ENCODE measurements at places on chromosomes 1 and 21. TPM values are rescaled to one million over a fixed set of nuclear protein-coding genes. Genes with fewer than 3 reads are reported as not detected.

HSF2BP gene
- total RNA-seq: 2.7 TPM

DNA sequence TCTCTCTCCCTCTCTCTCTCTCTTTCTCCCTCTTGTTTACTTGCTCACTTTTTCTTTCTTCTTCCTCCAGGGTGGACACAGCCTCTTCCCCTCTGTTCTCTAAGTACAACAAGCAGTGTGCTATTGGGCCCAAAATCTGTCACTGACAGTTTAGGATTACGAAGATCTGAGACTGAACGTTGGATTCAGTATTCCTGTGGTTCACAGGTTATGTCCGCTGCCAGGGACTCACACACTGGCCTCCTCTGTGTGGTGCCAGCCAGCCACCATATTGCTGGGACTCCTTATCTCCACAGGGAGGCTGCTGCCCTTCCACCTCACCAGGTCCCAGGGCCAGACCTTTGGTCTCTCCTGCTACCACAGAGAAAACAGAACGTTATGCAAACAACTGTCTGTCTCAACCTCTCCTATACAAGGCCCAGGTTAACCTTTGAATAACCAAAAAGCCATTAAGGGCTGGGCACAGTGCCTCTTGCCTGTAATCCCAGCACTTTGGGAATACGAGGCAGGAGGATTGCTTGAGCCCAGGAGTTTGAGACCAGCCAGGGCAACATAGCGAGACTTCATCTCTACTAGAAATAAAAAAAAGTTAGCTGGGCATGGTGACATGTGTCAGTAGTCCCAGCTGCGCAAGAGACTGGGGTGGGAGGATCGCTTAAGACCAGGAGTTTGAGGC, 171.9 kb upstream of the RAB4A start:
- no peak overlapping the region for H3K27ac ChIP-seq
- H3K4me3 ChIP-seq: no peak overlapping the region
- DNase-seq: no peak
- no peaks in the 10 kb centered on the region for H3K36me3 ChIP-seq
- H3K4me1 ChIP-seq: peaks cover 37% of the 10 kb centered on the region
- no peaks in the 10 kb centered on the region for H3K27me3 ChIP-seq

DNA sequence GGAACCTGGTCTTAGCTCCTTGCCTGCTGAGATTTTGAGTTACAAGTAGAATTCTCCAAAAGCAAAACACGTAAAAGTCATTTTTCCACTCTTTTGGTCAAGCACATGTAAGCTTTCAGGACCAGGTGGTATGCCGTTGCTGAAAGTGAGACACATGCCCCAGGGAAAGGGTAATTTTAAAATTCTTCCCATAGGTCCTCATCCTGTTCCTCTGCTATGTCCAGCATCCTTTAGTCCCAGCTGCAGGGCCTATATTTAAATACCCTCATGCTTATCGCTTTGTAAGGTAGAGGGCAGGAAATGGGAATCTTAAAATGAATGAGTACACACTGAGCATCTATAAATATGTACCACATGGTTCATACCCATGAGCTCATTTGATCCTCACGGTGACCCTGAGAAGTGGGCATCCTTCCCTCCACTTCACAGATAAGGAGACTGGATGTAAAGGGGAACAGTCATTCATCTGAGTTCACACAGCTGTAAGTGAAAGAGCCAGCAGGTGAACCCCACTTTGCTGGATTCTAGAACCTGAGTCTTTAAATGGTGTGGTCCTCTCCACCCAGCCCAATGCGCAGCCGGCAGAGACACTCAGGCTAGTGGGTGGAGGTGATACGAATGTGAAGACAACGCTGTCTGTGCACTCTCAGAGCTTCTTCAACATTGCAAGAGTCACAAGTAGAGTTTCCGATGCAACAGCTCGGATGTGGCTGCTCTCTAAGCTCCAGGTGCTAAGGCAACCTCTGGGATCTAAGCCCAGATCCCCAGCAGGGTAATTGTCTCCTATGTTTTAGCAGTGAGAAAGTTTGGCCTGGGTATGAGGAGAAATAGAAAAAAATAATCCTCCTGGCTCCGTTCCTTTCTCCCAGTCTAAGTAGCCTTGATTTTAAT, 163.5 kb downstream of the PLXNA2 start:
- no peak overlapping the region for H3K27ac ChIP-seq
- no peaks in the 10 kb centered on the region for H3K27me3 ChIP-seq
- DNase-seq: no peak
- peaks cover 9% of the 10 kb centered on the region for H3K4me1 ChIP-seq
- no peaks in the 10 kb centered on the region for H3K36me3 ChIP-seq
- H3K4me3 ChIP-seq: no peak overlapping the region

- no peaks in the 10 kb centered on the region for H3K36me3 ChIP-seq
- H3K4me1 ChIP-seq: peaks cover 26% of the 10 kb centered on the region
- no peak overlapping the region for H3K27ac ChIP-seq
- H3K4me3 ChIP-seq: peak overlapping the region; percentile 53
Observed at GRCh38 chr1:6497867-6498575, 6.6 kb upstream of the PLEKHG5 start.

- H3K4me1 ChIP-seq: peaks cover 14% of the 10 kb centered on the region
- no peak overlapping the region for H3K4me3 ChIP-seq
- H3K36me3 ChIP-seq: no peaks in the 10 kb centered on the region
Observed at GRCh38 chr21:28485301-28486022, 507.2 kb downstream of the LTN1 start.

DNA sequence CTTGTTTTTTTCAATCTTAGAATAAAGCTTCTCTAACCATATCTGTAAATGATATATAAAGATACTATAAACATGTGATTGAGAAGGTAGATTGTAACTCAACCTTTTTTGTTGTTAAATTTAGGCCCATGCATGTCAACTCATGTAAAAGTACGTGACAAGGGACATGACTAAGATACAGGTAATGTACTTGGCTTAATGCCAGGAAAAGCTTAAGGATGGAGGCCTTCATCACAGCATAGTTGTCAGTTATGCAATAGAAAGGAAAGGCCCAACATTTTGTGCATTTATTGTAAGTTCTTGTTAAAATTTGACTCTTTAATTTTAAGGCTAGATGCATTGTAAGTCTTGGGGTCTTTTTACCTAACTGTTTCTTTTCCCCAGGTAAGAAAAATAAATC, 305.1 kb downstream of the LTN1 start:
- H3K27me3 ChIP-seq: no peaks in the 10 kb centered on the region
- no peak for DNase-seq
- no peaks in the 10 kb centered on the region for H3K4me1 ChIP-seq
- H3K36me3 ChIP-seq: no peaks in the 10 kb centered on the region
- H3K4me3 ChIP-seq: no peak overlapping the region

C8A gene
- total RNA-seq: not detected

DNA sequence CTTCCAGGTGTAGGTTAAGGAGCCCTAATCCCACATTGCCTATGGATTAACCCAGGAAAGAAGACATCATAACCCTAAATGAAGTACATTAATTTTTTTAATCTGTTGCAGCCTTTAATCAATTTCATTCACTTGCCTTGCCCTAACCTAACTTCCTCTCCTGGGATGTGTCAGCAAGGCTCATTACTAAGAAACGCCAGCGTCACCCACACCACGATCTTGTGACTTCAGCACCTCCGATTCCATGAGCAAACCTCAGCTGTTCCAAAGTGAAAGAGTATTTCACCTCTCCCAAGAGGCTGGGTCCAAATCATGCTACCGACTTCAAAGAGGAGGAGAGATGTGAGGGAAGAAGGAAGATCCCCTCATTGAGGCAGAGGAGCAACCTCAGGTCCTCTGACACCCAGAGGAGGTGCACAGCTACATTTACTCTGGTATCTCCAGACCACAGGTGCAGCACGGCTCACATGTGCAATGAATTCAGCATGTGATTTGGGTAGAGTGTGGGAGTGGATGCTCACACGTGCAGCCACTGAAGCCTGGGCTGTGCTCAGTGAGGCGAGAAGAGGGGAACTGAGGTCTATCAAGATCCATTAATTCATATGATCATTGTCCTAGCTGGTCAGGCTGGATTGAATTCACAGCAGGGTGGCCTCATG, 134.1 kb downstream of the SLC30A10 start:
- H3K27ac ChIP-seq: no peak overlapping the region
- no peak overlapping the region for H3K4me3 ChIP-seq
- DNase-seq: no peak
- no peaks in the 10 kb centered on the region for H3K36me3 ChIP-seq

DNA sequence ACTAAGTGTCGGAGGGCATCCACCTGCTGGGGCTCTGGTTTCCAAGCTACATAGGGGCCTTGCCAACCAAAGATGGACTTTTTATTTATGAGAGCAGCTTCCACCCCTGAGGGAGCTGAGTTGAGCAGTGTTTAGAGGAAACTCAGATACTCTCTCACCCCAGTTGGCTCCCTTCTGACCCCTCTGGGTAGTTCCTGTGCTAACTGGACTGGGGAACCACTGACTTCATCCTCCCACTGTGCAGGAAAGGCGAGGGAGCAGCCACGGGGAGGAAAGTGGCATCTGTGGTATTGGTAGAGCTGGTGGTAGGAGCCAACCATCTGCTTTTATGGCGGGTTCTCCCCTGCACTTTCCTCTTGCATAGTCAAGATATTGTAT, 70.4 kb downstream of the MPZL1 start:
- H3K4me3 ChIP-seq: no peak overlapping the region
- H3K36me3 ChIP-seq: no peaks in the 10 kb centered on the region
- H3K27me3 ChIP-seq: no peaks in the 10 kb centered on the region

DNA sequence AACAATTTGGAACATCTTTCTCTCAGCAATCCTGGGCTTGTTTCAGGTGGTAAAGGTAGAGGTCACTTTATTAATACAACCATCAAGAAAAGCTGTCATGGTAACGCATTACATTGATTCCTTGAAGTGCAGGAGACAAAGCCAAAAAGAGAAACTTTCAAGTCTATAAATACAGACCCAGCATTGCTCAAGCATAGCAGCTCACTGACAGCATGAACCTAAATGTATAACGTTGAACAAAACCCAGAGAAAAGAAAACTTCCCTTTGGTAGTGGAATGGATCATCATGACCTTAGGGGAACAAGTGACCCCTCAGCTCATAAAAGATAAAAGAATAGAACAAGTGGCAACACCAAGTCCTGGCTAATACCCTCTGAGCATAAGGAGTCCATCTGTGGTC, 332.2 kb downstream of the NTNG1 start:
- no peaks in the 10 kb centered on the region for H3K36me3 ChIP-seq
- no peaks in the 10 kb centered on the region for H3K4me1 ChIP-seq
- no peak for DNase-seq
- no peak overlapping the region for H3K27ac ChIP-seq
- no peak overlapping the region for H3K4me3 ChIP-seq
